ENCODE measurements at places on chromosomes 11 and 22.

GRCh38 chr11:62547691-62548281 is 1.2 kb upstream of the AHNAK start:
- no peak for DNase-seq

- no peak for DNase-seq
These were observed 21.3 kb upstream of the PANX1 start for GRCh38 chr11:94107363-94107762.

DNA sequence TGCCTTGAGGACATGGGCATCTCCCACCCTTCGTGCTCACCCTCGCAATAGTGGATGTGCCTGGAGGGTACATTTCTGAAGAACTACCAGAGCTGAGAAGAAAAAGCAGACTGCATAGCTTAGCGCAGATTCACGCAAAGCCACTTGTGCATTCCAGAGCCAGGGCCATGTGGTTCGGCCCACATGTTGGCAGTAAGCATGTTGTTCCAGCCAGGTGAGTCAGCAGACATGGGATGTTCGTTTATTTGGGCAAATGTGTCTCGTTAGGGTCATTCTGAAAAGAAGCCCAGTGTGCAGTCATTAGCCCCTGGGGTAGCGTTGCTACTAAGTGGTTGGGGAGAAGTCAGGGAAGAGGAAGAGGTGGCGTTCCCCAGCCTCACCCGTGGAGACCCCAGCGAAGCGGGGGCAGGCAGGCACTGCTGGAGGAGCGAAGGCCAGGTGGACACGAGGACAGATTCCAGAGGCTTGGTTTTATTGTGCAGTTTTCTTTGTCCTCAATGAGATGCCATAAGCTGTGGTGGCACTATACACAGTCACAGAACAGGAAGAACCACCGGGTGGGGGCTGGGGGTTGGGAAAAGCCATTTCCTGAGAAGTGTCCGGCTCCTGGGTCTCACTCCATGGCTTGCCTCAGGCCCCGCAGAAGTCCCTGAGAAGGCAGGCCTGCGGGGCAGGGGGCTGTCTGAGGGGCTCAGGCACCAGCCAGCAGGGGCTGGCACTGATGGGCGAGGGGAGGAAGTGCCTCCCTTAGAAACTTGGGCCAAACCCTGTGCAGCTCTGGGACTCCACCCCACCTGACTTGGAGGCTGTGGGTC is 5.0 kb downstream of the THY1 start:
- no peak for DNase-seq

- no peak for DNase-seq
These were observed 41.6 kb downstream of the AHNAK start for GRCh38 chr11:62505059-62505439.

DNA sequence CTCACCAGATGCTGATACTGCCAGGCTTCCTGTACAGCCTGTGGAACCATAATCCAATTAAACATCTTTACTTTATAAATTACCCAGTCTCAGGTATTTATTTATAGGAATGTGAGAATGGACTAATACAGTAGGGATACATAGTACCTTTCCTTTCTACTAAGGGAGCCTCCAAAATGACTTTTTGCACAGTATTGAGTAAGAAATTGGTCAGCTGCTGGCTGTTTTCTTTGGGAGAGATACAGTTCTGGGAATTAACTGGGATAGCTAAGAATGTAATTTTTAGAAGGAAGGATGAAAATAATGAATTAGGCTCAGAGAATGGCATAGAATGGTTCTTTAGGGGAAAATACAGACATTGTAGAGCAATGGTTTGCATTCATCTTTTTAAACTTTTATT is 426.0 kb upstream of the DDI1 start:
- DNase-seq: no peak

DNA sequence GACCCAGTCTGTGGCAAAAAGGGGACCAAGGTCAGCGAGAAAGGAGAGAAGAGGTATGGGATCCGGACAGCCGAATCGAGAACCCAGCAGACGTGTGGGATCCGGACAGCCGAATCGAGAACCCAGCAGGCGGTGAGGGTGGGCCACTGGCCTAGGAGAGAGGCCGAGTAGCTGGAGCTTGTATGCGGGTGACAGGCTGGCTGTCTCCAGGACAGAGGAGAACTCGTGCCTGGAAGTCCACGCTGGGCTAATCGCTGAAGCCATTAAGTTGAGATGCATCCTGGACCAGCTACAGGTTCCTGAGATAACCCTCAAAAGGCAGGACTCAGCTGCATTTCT is 6.0 kb downstream of the CERK start:
- DNase-seq: no peak

DNA sequence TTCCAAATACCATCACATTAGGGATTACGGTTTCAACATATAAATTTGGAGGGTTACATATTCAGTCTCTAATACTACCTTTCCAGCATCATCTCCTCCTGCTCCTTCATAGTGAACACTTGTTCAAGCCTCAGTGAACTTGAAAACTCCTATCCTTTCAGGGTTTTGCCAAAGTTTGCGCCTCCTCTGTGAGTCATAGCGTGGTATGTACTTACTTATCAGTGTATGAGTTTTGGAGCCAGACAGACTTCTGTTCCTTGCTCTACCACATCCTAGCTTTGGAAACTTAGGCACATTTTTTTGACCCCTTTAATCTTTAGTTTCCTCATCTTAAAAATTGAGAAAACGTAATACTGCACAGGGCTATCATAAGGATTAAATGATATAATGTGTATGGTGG is 160.1 kb upstream of the ZC3H12C start:
- no peak for DNase-seq

DNA sequence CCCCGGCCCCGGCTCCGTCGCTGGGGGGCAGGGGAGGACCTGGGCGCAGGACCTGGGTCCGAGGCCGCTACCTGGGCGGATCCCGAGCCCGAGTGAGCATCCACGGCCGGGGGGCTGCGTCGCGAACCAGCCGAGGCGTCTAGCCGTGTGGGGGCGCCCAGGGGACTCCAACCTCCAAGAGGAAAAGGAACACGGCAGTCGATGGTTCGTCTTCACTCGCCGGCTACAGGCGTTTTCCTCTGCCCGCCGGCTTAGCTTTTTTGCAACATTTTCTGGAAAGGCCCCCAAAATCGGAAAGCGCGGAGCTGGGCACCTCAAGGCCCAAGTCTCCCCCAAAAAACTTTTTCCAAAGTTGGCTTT is 666 bp downstream of the PDGFB start:
- DNase-seq: no peak

GRCh38 chr11:128563942-128564641 is 23.3 kb downstream of the ETS1 start:
- no peak for DNase-seq

DNA sequence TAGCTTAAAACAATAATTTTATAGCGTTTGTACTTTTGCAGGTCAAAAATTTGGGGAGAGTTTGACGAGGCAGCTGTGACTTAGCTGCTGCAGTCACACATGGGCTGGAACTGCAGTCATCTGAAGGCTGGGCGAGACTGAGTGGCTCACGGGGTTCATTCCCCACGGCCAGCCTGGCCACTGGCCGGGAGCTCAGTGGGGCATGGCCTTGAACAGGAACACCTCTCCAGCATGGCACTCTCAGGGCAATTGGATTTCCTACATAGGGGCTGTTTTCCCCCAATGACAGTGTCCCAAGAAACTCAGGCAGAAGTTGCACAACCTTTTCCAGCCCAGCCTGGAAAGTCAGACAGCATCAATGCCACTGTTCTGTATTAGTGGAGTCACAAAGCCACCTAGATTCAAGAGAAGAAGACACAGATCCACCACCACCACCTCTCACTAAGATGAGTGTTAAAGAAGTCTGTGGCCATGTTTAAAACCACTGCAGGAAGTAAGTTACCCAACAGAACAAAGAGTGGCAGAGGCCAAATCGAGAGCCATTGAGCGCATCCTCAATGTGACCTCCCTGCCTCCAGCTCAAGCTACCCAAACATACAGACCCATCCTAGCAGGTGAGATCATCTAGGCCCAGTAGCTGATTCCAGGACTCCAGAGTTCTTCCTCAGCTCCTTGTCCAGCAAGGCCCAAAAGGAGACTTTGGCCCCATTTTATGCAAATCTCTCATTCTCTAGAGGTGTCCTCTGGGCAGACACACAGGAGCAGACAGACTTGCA is 618.7 kb upstream of the CADM1 start:
- no peak for DNase-seq

DNA sequence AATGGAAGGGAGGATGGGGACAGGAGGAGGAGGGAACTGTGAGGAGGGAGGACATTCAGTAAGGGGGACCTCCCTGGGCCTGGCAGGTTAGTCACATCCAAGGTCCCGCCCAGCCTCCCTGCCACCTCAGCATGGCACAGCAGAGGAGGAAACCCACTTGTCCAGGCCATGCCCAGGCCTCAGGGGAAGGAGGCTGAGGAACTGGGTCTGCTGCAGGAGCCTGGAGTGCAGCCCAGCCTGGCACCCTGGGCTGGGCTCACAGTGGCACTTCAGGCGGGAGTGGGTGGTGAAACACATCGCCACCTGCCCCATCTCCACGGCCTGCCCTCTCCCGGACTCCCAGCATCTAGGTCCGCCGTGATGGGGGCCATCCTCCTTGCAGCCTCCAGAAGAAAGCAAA is 17.2 kb upstream of the KLHL35 start:
- no peak for DNase-seq

GRCh38 chr11:1770528-1770927 is 6.8 kb upstream of the CTSD start:
- peak; percentile 36 for DNase-seq

DNA sequence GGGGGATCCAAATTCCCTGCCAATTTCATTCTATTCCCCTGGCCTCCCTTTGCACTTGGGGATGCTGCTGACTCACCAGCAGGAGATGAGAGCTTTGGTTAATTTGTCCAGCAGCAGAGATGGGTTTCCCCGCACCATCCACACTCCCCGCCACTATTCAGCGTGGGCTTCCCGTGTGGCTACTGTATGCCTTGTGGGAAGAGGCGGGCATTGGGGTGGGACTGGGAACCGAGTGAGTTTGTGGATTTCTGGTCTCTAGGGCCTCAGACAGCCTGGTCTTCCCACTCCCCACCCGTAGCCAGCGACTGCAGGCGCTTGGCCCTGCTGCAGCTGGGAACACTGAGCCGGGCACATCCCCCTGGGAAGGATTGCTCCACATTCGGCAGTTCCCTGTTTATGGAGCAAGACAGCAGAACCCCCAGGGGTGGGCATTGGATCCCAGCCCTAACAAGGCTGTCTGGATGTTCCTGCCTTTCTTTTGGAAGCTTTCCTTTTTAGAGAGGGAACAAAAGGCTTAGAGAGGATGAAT is 23.4 kb downstream of the KIAA1671 start:
- no peak for DNase-seq

GRCh38 chr22:43013355-43014315 is 1.3 kb downstream of the PACSIN2 start:
- peak; percentile 7 for DNase-seq

DNA sequence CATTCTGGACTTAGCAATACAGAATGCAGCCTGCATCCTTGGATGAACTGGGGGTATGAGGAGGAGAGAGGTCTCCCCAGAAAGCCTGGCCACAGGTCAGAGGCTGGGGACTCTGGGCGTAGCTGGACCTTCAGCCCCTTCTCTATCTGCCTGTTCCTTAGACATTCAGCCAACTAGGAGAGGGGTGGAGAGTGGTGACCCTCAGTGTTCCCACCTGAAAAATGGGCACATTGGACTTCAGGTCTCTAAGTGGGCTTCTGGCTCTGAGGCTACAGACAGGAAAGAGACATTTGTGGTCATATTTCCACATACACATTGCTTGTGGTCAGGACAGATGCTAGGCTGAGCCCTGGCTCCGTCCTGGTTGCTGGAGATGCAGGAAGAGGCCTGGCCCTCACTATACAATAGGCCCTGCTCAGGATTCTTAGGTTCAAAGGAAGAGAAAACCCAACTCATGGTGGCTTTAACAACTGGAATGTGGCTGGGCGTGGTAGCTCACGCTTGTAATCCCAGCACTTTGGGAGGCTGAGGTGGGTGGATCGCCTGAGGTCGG is 30.1 kb upstream of the CBX7 start:
- DNase-seq: no peak

DNA sequence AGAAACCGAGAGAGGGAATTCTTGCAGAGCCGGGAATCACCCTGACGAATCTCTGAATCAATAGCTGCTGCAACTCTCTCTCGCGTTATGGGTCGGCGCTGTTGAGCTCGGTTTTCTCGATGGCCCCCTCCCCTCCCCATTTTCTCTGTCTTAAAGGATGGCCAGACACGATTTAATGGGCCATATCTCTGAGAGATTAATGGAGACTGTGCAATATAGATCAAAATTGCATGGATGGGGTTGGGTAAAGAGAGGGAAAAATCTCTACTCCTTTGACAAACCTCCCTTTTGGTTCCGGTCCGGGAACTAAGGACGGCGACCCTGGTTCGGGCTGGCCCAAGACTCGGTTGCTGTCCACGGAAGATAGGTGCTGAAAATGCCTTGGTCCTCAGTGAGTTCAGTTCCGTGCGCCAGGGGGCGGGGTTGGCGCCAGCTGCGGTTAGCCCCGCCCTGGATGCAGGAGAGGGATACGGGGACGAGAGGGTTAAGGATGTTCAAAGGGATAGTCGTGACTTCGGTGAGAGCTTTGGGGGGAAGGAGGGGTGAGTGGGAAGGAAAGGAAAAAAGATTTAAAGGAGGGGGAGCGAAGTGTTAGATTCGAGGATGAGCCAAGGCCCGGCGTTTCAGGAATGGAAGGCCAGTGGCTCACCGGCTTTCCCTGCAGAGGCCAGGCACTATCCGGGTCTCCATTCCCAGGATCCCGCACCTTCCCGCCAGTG is 103.6 kb upstream of the HSD17B12 start:
- peak; percentile 5 for DNase-seq

- DNase-seq: no peak
These were observed 87.6 kb upstream of the BID start for GRCh38 chr22:17861909-17862308.

GRCh38 chr11:34345540-34345876 is 12.3 kb downstream of the ABTB2 start:
- DNase-seq: no peak

DNA sequence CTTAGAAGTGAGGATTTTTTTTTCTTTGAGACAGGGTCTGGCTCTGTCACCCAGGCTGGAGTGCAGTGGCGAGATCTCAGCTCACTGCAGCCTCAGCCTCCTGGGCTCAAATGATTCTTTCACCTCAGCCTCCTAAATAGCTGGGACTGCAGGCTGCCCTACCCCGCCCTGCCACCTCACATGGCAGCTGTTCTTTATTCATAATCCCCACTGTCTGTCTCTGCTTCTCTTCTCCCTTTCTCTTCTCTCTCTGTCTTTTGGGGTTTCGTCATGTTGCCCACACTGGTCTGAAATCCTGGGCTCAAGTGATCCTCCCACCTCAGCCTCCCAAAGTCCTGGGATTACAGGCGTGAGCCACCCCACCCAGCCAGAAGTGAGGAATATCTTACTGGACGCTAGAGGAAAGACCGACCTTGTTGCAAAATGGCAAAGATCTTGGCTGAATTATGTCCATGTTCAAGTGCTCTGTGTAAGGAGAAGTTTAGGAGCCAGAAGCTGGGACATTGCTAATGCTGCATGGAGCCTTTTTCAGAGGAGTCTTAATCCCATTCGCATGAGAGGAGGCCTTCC is 21.9 kb downstream of the KRTAP5-5 start:
- DNase-seq: no peak
